ENCODE measurements at places on chromosomes 6 and 20.

DNA sequence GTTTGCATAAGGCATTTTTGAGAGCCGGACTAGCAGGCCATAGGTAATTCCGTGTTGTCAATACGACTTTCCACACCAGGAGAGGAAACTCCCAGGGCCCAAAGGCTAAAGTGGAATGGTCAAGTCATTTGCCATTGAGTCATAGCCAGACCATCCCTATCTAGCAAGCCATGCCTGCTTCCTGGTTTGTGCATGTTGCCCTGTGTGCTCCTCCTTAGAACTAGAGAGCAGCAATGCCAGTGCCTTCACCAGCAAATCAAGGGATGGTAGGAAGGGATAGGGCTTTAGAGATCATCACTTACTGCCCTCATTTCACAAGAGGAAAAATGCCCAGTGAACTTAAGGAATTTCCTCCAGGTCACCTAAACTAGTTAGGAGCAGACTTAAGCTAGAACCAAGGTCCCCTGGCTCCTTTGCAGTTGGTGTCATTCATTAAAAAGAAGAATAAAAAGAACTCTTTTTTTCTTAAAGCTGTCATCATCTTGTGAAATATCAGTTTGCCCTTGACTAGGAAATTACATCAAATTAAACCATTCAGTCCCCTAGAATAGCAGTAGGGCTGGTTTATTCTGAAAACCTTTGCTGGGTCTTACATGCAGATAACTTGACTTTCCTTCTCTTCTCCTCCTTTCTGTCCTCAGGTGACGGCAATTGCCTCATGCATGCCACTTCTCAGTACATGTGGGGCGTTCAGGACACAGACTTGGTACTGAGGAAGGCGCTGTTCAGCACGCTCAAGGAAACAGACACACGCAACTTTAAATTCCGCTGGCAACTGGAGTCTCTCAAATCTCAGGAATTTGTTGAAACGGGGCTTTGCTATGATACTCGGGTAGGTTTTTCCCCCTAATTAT, 7.4 kb downstream of the TNFAIP3 start:
- peak; percentile 46 for DNase-seq

DNA sequence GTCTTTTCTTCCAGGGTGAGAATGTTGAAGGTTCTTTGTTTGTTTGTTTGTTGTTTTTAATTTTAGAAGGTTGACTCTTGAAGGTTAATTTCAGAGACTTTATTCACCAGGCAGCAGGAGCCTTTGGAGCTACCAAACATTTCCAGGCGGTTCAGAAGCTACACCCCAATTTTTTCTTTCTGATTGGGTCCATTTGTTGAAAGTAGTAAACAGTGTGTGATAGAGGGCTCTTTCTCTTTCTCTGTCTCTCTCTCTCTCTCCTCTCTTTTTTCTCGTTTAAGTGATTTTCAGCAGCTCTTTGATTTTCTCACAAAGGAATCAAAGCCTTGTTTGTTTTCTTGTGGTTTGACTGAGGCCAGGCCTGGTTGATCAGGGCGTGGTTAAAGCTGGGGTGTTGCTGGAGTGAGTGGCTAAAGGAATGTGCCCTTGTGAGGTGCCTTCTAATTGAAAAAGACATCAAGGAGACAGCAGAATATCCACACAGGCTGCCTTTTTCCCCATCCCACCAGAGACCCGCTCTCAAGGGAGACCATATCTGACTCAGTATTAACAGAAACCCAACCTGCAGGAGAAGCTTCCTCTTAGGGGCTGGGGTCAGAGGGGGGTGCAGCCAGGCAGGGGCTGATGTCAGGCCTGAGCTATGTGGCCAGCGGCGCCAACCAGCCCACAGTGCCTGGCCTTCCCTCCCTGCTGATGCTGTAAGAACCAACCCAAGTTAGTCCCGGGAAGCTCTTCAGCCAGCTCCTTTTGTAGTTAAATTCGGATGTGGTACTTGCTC, 40.4 kb upstream of the NAA20 start:
- no peak for DNase-seq

DNA sequence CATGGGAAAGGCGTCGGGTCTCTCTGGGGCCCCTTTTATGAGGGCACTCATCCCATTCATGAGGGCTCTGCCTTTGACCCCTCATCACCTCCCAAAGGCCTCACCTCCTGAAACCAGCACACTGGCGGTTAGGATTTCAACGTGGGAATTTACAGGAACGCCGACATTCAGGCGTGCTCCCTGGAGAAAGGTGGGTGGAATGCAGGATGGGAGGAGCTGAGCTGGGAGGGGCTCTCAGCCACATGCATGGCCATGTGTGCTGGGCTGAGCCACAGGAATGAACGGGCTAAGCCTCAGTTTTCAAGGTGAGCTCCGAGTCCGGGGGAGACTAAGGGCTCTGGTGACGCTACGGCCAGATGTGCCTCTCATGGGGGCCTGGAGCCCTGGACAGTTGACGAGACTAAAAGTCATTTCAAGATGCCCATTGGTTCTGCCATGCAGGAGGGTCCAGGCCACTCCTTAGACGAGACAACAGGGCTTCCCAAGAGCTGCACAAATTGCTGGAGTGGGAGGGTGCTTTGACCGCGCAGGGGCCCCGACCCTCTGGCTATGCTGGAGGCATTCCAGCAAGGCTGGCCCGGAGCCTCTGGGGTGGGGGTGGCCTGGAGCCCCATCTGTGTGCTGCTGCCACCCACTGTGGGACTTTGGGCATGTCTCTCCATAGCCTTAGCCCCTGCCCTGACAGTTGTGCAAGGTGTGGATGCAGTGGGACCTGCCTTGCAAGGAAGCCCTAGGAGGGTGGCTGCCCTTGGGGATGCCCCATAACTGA, 3.8 kb upstream of the ARFGAP1 start:
- DNase-seq, result no peak

GRCh38 chr20:14341801-14342200, 4.4 kb upstream of the FLRT3 start:
- no peak for DNase-seq

- no peak for DNase-seq
Observed at GRCh38 chr6:53864781-53865180, 70.0 kb downstream of the LRRC1 start.

DNA sequence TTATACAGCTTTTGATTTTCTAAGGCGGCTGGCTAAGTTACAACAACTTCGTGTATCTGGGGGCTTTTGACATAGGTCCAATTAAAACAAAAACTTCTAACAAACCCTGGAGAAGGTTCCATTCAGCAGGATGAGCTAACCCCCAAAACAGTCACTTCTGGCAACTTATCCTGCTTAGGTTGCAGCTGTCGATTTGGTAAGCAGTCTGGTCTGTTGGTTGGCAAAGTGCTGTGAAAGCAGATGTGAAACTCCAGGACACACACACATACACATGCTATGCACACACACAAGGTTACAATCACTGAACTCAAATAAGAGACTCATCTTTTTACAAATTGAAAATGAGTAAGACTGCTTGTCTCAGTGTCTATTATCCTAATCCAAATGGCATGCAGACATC, 119.0 kb upstream of the STMND1 start:
- no peak for DNase-seq

DNA sequence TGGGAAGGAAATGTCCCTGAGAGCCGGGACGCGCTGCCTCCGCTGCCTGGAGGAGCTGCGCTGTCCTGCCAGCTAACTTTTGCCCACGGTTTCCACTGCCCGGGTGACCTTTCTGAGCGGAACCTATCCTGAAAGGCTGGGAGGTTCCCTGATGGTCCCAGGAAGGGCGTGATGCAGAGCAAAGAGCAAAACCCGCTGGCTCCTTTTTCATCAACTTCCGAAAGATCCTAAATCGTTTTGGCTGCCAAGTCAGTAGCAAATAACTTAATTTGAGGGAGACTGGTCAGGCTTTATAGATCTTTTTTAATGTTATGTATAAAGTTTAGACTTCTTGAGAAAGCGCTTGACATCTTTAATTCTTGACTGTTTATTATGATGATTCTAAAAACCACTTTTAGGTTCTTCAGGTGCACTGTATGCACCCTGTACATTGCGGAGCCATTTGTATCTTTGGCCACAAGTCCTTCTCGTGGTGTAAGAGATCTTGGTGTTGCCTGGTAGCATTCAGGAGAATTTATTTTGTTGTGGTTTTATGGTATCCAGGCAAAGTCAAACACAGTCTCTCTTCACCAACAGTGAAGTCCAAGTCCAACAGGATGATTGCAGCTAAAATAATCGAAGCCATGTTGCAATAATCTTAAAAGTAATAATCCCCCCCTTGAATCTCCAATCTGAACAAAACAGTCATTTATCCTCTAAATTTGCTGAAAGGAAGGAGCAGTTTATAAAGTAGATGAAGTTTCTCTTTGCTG, at the start of gene SYNE1:
TSS of gene SYNE1 (minus strand) at position 67 of the 752 bp plus-strand sequence. CDS start 9,031 bp downstream, outside the sequence.
- DNase-seq, result no peak

GRCh38 chr20:33771938-33772337, 39.2 kb upstream of the CHMP4B start:
- DNase-seq, result no peak

GRCh38 chr6:4658486-4658885, 117.7 kb upstream of the CDYL start:
- peak; percentile 14 for DNase-seq

DNA sequence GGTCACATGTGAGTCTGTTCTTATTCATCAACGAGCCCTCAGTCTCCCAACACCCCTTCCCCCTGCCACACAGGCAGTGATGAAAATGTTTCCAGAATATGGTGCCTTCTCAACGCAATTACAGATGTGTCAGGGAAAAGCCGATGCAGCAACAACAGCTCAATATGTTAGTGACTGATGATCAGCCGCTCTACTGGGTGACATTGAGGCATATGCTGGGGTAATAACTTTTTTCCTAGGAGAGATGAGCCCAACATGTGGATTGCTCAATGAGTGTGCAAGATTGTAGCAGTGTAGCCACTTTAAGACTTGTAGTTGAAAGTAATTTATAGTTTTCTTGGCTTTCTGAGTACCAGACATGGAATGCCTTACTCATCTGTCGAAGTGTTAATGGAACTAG, 49.4 kb downstream of the DTD1 start:
- no peak for DNase-seq

DNA sequence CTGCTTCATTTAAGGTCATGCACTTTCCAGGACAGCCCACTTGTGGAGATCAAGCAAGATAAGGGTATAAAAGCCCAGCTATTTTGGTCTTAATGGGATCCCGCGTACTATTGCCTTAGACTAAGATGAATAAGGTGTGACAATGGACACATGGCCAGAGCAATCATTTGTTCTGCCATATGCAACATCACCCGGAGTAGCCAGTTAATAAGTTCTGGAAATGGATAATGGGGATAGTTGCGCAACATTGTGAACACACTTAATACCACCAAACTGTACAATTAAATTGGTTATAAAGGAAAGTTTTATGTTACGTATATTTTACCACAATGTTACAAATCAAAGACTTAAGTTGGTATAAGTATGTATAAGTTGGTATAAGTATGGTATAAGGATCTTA, 674.5 kb downstream of the HDGFL1 start:
- no peak for DNase-seq

DNA sequence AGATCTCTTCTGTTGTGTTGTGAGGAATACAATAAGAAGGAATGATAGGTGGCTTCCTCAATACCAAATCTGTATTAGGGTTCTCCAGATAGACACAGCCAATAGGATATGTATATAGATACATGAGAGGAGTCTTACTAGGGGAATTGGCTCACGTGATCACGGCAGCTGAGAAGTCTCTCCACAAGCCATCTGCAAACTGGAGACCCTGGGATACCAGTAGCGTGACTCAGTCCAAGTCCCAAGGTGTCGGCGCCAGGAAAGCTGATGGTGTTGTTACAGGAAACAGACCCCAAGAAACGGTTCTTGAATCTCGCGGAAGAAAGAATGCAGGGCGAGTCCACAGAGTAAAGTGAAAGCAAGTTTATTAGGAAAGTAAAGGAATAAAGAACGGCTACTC, 61.4 kb downstream of the SYTL3 start:
- peak; percentile 19 for DNase-seq

DNA sequence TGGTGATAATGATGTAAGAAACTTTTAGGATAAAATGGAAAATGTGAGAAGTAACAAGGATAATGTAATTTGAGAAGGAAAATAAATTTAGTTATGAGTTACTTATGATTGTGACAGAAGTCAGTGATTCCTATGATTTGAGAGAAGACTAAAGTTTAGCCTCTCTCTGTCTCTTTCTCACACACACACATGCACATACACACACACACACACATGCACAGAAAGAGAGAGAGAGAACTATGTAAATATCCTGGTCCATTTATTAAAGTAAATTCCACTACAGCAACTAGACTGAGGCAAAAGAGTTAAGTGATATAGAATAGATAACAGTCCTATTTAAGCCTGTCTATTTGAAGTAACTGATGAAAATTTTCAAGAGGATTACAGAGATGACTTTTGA, 375.2 kb downstream of the CD109 start:
- DNase-seq, result no peak

DNA sequence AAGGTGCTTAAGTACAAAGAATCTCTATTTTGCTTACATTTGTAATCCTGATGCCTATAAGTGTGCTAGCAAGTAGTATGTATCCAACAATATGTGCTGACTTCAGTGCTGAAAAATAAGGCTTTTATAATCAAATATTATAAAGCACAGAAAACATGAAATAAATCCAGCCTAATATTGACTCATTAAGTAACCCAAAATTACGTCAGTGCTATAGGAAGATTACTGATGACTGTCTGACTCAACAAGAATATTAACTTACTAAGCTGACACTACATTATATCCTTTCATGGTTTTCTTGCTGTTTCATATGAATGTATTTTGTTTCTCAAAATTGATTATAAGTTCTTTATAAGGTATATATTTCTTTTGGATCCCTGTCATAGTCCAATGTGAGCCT, 76.1 kb downstream of the ME1 start:
- DNase-seq, result no peak

GRCh38 chr6:159529934-159530333, 163.1 kb downstream of the SOD2 start:
- DNase-seq, result no peak

DNA sequence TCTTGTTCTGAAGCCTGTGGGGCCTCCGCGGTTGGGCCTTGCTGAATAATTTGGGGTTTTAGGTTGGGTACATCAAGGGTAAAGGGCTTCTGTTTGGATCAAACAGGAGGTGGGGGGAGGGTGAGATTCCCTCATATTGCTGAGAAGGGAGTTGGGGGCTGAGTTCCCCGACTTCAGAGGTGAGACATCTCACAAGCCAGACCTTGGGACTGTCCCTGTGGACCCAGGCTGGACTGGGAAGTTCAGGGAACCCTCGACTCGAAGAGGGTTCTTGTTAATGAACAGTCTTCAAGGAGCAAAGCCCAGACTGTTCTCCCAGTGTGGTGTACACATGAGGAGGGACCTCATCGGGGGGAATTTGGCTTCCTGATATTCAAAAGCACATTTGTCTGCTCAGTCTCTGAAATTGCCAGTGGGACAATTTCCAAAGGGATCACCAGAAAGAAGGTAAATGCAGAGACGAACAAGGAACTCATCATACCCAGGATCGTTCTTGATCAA, 118.5 kb downstream of the SYCP2 start:
- DNase-seq, result no peak

DNA sequence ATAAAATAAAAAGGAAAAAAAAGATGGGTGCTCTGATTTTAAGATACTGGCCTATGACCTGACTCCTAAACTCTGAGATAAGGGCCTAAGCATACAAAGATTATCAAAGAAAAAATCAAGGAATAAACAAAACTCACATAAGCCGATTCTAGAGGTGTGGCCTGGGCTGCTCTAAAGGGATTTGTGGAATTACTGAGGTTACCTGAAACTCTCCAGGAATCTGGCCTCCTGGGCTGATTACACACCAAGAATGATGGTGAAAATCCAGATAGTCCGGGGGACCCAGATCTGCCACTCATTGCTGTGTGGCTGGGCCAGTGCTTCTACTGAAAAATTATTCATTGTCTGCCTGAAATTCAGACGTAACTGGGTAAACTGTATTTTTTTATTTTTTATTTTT, 122.7 kb upstream of the RNF24 start:
- DNase-seq, result no peak
